Karpas-422 (cell line): ENCODE measurements at places on chromosomes 3 and 15.
A peak's percentile ranks its signal among the peaks of the same experiment; 100 is the strongest.

DNA sequence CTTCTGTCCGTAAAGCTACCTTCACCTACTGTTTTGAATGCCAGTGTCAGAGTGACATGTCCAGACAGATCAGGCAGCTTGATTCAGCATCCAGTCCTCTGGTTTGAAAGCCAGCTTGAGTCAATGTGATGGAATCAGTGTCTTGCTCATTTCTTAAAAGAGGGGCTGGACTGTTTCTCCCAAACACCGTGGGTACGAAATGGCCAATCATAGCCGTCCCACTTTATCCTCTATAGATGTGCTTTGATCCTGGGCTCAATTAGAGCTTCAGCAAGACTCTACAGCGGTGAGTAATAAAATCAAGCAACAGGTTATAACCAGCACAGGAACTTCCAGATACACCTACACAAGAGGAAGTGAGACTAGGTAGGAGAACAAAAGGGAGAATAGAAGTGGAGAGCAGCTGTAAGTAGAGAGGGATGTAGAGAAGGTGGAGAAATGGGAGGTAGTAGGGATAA, 17.0 kb upstream of the OR5K1 start:
- no peaks in the 10 kb centered on the region for H3K36me3 ChIP-seq
- no peak overlapping the region for H3K4me3 ChIP-seq
- H3K4me1 ChIP-seq, result no peaks in the 10 kb centered on the region

DNA sequence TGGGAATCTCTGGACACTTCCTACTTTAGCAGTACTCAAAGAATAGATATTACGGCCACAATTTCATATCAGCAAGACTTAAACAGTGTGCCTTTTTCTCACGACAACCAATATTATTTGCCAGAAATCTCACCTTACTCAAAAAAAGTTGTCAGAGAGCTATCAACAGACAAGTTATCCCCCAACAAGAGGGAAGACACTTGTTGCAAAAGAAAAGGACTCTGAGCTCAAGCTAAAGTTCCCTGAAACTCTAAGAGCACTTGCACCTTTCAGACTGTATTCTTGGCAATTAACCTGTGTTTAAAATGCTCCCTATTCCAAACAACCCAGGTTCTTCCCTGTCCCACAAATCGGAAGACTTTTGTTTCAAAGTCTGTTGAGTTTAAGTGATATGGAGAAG, 4.5 kb downstream of the LRIG1 start:
- peaks cover 87% of the 10 kb centered on the region for H3K4me1 ChIP-seq
- H3K4me3 ChIP-seq, result peak overlapping the region; percentile 3; the same call in 1 of the 2 replicates
- peak overlapping the region; percentile 63 for H3K27ac ChIP-seq
- DNase-seq, result no peak

GRCh38 chr3:18441551-18441950, 16.4 kb upstream of the SATB1 start:
- H3K4me3 ChIP-seq, result no peak overlapping the region
- no peak for DNase-seq
- H3K27me3 ChIP-seq, result no peaks in the 10 kb centered on the region; the same call in 1 of the 2 replicates
- no peaks in the 10 kb centered on the region for H3K36me3 ChIP-seq
- no peak overlapping the region for H3K27ac ChIP-seq

GRCh38 chr15:76153241-76154197, 93.7 kb downstream of the TMEM266 start:
- DNase-seq, result no peak
- no peak overlapping the region for H3K27ac ChIP-seq
- H3K4me3 ChIP-seq, result no peak overlapping the region

DNA sequence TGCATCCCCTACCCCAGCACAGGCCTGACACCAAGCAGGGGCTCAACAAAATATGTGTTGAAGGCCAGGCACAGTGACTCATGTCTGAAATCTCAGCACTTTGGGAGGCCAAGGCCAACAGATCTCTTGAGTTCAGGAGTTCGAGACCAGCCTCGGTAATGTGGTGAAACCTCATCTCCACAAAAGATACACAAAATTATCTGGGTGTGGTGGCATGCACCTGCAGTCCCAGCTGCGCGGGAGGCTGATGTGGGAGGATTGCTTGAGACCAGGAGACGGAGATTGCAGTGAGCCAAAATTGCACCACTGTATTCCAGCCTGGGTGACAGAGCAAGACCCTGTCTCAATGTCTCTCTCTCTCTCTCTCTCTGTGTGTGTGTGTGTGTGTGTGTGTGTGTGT, 30.7 kb upstream of the CYP11A1 start:
- no peak for DNase-seq
- H3K27ac ChIP-seq, result peak overlapping the region; percentile 83
- no peaks in the 10 kb centered on the region for H3K27me3 ChIP-seq
- peaks cover 92% of the 10 kb centered on the region for H3K4me1 ChIP-seq
- no peaks in the 10 kb centered on the region for H3K36me3 ChIP-seq
- peak overlapping the region; percentile 47; the same call in 1 of the 2 replicates for H3K4me3 ChIP-seq

- DNase-seq, result no peak
- no peak overlapping the region for H3K27ac ChIP-seq
- H3K4me3 ChIP-seq, result no peak overlapping the region
- H3K27me3 ChIP-seq, result no peaks in the 10 kb centered on the region
Observed at GRCh38 chr3:196990601-196991007, 22.0 kb upstream of the PIGZ start.

GRCh38 chr3:64894006-64894405, 206.2 kb upstream of the ADAMTS9 start:
- DNase-seq, result no peak
- H3K27me3 ChIP-seq, result no peaks in the 10 kb centered on the region
- H3K36me3 ChIP-seq, result no peaks in the 10 kb centered on the region
- no peak overlapping the region for H3K4me3 ChIP-seq
- no peak overlapping the region for H3K27ac ChIP-seq

- H3K27ac ChIP-seq, result no peak overlapping the region
- H3K4me3 ChIP-seq, result no peak overlapping the region
- DNase-seq, result no peak
- no peaks in the 10 kb centered on the region for H3K4me1 ChIP-seq
- H3K27me3 ChIP-seq, result no peaks in the 10 kb centered on the region
Observed at GRCh38 chr3:69819282-69819681, 80.0 kb downstream of the MITF start.

GRCh38 chr3:101646726-101647125, 30.2 kb downstream of the ZBTB11 start:
- H3K4me3 ChIP-seq, result no peak overlapping the region
- H3K27ac ChIP-seq, result no peak overlapping the region
- no peak for DNase-seq
- H3K4me1 ChIP-seq, result 0 out of 2 replicates have a peak, but pooled peaks cover 4% of the 10 kb centered on the region
- peaks cover 29% of the 10 kb centered on the region for H3K36me3 ChIP-seq

DNA sequence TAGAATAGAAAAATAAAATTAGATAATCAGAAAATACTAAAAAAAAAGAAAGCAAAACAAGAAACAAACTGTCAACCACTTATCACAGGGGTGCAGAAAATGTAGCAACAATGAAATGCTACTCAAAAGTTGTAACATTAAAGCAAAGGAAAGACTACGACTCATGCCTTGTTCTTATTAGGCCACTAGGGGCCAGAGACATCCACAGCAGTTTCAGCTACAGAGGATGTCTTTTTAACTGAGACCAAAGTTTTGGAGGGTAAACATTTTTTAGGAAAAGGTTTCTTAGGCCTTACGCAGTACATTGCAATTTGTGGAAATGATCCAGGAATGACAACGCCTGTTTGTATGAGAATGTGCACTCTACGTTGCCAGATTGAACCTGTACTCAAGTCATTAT, 15.4 kb upstream of the CADM2 start:
- H3K36me3 ChIP-seq, result no peaks in the 10 kb centered on the region
- no peaks in the 10 kb centered on the region for H3K4me1 ChIP-seq
- no peak for DNase-seq

- H3K27me3 ChIP-seq, result no peaks in the 10 kb centered on the region
- peak; percentile 52 for DNase-seq
- no peaks in the 10 kb centered on the region for H3K4me1 ChIP-seq
Observed at GRCh38 chr15:45307230-45307924, 55.3 kb downstream of the SLC28A2 start.
